CD8-positive, alpha-beta memory T cell (primary cell): ENCODE measurements at places on chromosomes 11 and 22.

DNA sequence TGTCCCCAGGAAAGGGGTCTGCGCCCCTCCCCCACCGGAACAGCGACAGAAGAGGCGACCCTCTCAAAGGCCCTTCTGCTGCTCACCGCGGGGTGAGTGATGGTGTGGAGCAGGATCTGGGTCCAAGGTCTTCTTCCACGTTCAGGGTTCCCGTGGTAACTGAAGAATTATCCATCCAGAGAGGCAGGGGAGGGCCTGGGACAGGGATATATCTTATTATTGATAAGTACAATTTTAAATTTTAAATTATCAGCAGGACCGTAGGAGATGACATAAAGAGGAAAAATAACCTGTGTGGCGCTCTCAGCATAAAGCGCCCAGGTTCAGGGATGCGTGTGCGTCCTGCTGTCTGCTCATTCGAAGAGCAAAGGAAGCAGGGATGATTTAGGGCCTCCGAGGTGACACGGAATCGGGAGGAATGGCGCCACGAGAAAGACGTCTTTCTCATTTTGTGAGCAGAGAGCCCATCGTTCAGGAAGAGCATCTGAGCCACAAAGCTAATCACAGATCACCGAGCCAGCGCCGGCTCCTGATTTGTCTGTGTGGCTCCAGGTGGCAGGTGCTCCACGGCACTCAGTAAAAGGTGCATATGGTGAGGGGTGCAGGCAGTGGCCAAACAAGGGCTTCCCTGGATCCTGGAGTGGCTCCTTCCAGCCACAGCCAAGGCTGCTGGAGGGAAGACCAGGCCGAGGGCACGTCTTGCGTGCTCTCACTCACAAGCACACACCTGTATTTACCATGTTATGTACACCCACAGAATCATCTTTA, 19.3 kb downstream of the KRTAP5-5 start:
- DNase-seq: no peak

GRCh38 chr11:134745456-134745855, 333.4 kb upstream of the B3GAT1 start:
- DNase-seq: no peak

- no peak for DNase-seq
These were observed 40.0 kb upstream of the TP53I11 start for GRCh38 chr11:44990665-44991064.

DNA sequence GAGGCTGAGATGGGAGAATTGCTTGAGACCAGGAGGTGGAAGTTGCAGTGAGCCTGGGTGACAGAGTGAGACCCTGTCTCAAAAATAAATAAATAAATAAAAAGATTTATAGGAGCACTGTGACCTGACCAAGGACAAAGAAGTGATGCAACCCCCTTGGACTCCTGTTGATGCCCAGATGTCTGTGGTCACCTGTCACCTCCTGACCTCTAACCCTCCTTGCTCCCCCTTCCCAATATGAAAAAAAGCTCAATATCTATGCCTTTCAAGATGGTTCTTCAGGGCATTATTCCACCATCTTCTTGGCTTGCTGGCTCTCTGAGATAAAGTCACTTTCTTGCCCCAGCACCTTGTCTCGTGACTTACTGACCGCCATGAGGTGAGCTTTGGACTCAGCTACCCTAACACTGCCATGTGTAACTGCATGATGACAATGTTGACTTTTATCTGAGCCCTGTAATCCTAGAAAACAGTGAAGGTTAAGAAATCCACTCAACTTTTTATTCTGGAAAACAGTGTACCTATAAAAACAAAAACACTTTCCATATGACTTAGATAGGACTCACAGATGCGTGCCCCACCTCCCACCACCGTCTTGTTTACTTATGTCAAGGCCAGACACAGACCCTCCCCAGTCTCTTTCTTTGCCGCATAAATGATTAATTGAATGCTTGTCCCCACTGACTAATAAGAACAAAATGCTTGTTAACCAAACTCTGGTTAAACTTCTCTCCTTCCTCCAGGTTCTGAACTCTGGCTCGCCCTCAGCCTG, 360.5 kb downstream of the BUD13 start:
- no peak for DNase-seq

DNA sequence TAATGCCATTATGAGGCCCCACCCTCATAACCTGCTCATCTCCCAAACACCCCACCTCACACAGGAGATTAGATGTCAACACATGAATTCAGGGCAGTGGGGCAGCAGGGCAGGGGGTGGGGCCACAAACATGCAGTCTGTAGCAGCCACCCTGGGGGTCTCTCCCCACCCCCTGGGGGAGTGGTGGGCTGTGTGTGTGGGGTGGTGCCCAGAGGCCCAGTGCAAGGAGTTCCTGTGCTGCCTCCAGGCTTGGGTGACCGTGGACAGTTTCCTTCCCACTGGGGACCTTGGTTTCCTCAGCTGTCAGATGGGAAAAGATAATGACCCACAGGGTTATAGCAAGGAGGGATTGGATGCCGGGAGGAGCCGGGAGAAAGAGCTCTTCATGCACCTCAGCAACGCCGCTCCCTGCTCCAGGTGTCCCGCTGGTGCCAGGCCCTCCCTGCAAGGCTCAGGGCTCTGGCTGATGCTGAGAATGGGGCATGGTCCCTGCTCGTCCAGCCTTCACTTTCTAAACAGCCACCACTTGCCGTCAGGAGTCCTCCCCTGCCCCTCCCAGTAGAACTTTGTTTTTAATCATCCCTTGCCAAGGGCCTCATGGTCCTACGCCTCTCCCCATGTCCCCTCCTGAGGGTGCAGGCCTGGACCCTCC, 2.0 kb upstream of the MRGPRF start:
- DNase-seq: no peak

GRCh38 chr11:45606514-45607281, 58.7 kb downstream of the CHST1 start:
- DNase-seq: no peak

DNA sequence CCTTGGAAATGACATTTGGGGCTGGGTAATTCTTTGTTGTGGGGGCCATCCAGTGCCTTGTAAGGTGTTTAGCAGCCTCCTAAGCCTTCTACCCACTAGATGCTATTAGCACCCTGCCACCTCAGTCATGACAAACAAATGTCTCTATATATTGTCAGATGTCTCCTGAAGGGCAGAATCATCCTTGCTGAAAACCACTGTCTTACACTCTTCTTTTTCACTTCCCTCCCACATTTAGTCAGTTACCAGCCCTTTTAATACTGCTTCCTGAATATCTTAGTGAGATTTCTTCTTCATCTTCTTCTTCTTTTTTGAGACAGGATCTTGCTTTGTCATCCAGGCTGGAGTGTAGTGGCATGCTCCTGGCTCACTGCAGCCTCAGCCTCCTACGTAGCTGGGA, 33.1 kb downstream of the TNRC6B start:
- DNase-seq: no peak

- no peak for DNase-seq
These were observed 25.0 kb upstream of the CREB3L1 start for GRCh38 chr11:46252373-46252914.

- DNase-seq: no peak
These were observed 22.5 kb upstream of the TRIM29 start for GRCh38 chr11:120160436-120160835.

DNA sequence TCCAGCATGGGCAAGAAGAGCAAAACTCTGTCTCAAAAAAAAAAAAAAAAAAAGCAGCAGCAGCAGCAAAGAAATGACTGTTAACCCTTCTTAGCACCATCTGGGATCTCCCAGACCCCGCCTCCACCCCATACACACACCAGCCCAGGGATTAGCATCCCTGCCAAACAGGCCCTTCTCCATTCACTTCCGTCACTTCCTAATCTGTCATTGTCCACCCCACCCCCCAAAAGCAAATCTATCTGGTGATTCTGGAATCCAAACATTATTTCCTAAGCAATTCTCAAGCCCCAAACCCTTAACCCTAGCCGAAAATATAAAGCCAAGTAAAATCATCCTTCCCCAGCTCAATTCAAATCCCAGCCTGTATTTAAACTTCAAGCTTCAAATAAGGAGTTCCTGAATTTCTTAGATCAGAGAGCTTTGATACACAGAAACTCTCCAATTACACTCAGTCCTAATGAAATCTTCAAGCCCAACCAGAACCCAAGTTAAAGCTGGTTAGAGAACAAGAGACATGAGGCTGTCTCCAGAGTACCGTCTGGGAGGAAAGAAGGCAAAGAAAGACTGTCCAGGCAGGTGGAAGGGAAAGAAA, 6.0 kb upstream of the AHNAK start:
- no peak for DNase-seq

- no peak for DNase-seq
These were observed 701.8 kb downstream of the NTM start for GRCh38 chr11:132072044-132072857.

- DNase-seq: no peak
These were observed 118.0 kb downstream of the RASSF10 start for GRCh38 chr11:13127161-13127560.

GRCh38 chr22:44291674-44292360, 20.9 kb downstream of the SHISAL1 start:
- DNase-seq: no peak

GRCh38 chr11:67298786-67299185, 4.5 kb upstream of the SSH3 start:
- no peak for DNase-seq

- DNase-seq: no peak
These were observed 47.8 kb upstream of the SHANK2 start for GRCh38 chr11:71300187-71300586.

- DNase-seq: no peak
These were observed 130.5 kb downstream of the LARGE1 start for GRCh38 chr22:33789690-33790253.

- DNase-seq: no peak
These were observed 773 bp downstream of the HRAS start for GRCh38 chr11:534396-535209.

DNA sequence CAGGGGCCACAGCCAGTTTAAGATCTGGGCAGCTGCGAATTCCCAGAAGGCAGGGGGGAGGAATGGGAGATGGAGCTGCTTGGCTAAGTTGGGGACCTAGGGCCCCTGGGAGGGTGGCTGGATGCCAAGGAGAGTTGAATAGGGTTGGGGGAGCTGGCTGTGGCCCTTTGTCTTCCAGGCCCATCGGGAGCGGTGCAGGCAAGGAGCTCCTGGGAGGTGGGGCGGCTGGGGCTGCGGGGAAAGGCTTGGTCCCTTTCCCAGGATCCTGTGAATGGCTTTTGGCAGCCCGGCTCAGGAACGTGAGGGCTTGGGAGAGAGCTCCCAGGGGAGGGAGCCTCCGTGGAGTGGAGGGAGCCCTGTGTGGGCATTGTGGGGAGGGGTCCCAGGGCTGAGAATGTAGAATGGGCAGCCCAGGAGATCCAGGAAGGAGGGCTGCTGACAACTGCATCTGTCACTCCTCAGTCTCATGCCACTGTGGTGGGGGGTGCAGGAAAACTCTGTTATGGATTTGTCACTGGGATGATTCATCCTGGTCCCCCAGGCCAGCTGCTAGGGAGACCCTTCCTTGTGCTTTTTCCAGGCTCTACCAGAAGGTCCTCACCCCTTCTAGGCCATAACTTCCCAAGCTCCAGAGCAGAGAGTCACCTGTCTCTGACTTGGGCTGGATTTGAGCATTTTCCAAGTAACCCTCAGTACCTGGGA, 6.0 kb downstream of the FREY1 start:
- no peak for DNase-seq

- no peak for DNase-seq
These were observed 333.0 kb downstream of the DDX10 start for GRCh38 chr11:108997826-108998225.

DNA sequence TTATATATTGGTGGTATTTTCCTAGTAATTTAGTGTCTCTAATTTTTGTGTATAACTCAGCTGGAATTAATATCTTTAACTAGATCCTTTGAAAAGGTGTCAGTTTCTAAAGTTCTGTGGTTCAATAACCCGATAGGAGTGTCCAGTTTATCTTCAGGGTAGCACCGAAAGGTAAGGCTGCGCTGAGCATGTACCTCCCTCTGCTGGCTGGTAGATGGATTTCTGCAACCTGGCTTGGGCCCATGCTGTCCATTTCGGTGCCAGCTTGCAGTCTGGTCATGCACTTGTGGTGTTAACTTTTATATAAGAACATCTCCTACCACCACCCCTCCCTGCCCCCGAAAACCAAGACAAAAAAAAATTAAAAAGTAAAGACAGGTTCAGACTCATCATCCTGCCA, 24.7 kb downstream of the EXT2 start:
- DNase-seq: no peak

GRCh38 chr11:105767931-105768330, 158.1 kb downstream of the GRIA4 start:
- DNase-seq: no peak

DNA sequence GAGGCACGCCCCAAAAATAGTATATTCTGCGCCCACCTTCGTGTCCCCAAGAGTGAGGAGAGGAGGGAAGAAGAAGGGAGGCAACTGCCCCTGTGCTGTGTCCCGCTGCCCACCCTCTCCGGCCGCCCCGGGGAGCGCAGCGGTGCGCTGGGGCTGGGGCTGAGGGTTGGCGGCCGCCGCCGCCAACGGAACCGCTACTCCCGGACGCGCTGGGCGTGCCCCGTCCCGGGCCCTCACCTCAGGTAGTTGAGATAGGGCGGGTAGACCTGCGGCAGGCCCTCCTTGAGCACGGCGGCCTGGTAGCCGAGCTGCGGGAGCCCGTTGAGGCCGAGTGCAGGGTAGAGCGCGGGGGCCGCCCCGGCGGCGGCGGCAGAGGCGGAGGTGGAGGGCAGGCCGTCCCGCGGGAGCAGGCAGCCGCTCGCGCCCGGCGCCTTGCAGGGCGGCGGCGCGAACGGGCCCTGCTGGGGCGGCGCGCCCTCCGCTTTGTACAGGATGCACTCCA, 2.4 kb downstream of the PGR start:
- DNase-seq: no peak

- no peak for DNase-seq
These were observed 1.7 kb upstream of the LDHA start for GRCh38 chr11:18392434-18393321.

DNA sequence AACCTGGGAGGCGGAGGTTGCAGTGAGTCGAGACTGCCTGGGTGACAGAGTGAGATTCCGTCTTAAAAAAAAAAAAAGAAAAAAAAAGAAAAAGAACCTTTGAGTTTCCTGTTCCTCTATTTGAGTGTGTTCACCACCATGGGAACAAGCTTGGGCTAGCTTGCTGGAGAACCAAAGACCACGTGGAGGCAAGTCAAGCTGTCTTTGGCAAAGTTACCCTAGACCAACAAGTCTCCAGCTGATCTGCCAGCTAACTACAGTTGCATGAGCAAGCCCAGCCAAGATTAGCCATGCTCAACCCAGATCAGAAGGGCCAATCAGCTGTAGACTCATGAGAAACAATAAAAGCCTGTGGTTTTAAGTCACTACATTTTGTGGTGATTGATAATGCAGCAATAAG, 29.7 kb downstream of the SLN start:
- no peak for DNase-seq

GRCh38 chr22:31495343-31495742, 993 bp upstream of the SFI1 start:
- DNase-seq: no peak
